ENCODE measurements at places on chromosomes 7 and 10. TPM values are rescaled to one million over a fixed set of nuclear protein-coding genes. Genes with fewer than 3 reads are reported as not detected.

The CYP2W1 gene
- not detected for total RNA-seq

The ITPRID1 gene
- not detected for total RNA-seq

DNA sequence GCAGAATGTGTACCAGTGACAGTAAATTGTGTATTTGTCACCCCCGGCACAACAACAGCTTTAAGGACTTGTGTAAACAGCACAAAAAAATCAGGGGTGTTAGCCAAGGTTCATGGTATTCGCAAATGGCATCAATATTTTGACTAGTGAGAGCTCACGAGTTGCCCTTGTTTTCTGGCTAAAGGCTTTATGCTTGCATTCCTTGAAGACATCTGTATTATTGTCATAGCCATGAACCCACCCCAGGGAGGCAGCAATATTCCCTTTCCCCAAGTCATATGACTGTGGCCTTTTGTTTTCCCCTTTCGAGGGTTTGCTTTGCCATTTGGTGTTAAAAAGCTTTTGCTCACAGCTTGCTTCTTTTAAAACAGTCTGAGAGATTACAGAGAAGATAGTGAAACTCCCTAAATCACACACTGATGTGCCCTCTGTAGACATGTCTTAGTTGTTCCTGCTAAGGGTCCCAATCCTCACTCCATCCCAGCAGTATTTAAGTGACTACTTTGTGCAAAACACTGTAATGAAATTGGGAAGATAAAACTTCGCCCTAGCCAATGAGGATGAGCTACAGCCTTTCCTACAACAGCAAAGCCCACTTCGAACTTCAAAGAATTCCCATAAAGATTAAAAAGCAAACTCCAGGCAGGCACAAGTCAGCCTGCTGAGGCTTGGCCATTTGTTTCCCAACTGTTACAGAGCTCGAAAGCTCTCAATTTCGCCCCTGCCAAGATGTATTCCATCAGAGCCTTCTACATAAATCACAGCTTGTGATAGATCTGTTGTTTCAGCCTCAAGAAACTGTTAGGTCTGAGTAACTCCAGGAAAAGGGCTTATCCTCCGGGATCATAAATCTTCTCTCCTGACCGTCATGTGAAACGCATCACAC lies 172.3 kb downstream of the ADAM12 start:
- H3K36me3 ChIP-seq = no peaks in the 10 kb centered on the region
- no peak overlapping the region for H3K4me3 ChIP-seq
- H3K27me3 ChIP-seq = no peaks in the 10 kb centered on the region
- no peak for DNase-seq
- no peak overlapping the region for H3K27ac ChIP-seq
- H3K4me1 ChIP-seq = no peaks in the 10 kb centered on the region

- DNase-seq = no peak
- no peak overlapping the region for H3K4me3 ChIP-seq
- H3K4me1 ChIP-seq = peaks cover 12% of the 10 kb centered on the region
- no peaks in the 10 kb centered on the region for H3K27me3 ChIP-seq
- H3K36me3 ChIP-seq = no peaks in the 10 kb centered on the region
Observed at GRCh38 chr7:151792086-151792485, 84.8 kb downstream of the PRKAG2 start.

DNA sequence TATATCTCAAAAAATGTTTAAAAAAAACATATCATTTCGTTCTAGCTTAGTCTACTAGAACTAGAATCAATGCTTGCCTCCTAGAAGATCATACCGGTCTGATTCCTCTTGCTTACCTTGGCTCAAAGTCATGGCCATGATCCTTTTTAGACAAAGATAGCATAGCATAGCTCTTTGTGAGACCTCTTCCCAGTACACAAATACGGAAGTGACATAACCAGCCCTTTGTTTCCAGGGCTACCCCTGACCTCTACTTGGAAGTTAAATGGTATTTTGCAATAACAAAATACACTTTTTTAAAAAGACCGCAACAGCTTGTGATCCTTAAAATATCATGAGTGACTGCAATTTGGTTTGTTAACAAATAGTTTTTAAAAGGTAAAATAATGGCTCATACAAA lies 130.7 kb upstream of the NOBOX start:
- H3K27ac ChIP-seq = no peak overlapping the region
- no peaks in the 10 kb centered on the region for H3K4me1 ChIP-seq
- no peaks in the 10 kb centered on the region for H3K27me3 ChIP-seq
- no peak for DNase-seq

DNA sequence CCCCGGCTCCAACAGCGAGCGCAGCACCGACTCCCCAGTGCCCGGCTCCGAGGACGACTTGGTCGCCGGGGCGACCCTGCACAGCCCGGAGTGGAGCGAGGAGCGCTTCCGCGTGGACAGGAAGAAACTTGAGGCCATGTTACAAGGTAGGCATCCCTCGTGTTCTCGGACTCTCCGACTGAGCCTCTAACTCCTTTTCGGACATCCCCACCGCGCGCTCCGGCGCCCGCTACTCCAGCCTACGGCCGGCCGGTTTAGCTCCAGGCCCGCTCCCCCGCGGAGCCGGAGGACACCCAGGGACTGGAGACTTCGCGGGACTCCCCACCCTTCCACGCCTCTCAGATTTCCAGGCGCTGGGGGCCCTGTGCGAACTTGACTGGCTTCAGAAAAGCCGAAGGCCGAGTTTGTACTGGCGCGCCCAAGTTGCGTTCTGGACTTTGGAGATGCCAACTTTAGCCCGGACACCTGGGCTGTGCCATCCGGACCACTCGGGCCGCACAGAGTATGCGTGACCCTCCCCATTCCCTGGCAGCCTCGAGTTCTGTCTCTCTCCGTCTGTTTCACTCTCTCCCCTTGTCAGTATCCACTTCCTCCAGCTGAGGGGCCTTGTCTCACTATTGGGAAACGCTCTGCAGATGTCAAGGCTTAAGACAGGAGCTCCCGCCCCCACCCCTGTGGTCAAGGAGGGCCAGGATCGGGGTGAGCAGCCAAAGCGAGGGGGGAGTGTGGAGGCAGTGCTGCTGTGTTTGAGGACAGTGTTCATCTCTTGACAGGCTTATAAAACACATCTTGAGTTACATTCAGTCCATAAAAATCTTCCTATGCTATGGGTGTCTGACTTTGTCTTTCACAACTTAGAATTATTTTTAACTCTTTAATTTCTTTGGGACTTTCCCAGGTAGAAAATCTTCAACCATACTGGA lies 777 bp downstream of the BICC1 start:
- peaks cover 15% of the 10 kb centered on the region for H3K4me1 ChIP-seq
- H3K4me3 ChIP-seq = peak overlapping the region; percentile 77
- peak overlapping the region; percentile 80 for H3K27ac ChIP-seq
- DNase-seq = peak; percentile 73

DNA sequence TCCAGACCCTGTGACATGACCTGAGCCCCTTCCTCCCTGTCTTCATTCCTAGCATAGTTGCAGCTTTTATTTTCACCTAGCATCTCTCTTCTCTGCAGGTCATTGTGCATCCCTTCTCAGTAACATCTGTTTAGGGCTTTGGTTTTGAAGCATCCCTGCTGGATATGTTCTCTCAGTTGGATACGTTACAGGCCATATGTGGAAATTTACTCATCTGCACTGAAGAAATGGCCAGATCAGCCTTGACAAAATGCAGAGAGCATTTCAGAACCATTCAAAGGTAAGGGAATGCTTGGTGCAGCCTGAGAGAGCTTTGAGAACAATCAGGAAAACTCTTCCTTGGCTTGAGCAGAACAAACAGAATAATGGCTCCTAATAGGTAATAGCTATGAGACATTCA lies 647.0 kb downstream of the KCNMA1 start:
- H3K4me1 ChIP-seq = no peaks in the 10 kb centered on the region
- DNase-seq = no peak
- no peaks in the 10 kb centered on the region for H3K27me3 ChIP-seq
- no peak overlapping the region for H3K27ac ChIP-seq
- no peak overlapping the region for H3K4me3 ChIP-seq

GRCh38 chr7:107968449-107968848 lies 34.5 kb downstream of the LAMB1 start:
- no peaks in the 10 kb centered on the region for H3K27me3 ChIP-seq
- no peak for DNase-seq
- peaks cover 21% of the 10 kb centered on the region for H3K36me3 ChIP-seq
- no peak overlapping the region for H3K27ac ChIP-seq

Data from right atrium auricular region (tissue), 2 donors.